Thoracic aorta (tissue), 2 donors: ENCODE measurements at places on chromosomes 5 and 9.

- peaks cover 14% of the 10 kb centered on the region for H3K4me1 ChIP-seq
- no peak for DNase-seq
- H3K27me3 ChIP-seq = no peaks in the 10 kb centered on the region
- H3K36me3 ChIP-seq = no peaks in the 10 kb centered on the region
Measured at GRCh38 chr9:7367726-7368125, 431.9 kb downstream of the DMAC1 start.

DNA sequence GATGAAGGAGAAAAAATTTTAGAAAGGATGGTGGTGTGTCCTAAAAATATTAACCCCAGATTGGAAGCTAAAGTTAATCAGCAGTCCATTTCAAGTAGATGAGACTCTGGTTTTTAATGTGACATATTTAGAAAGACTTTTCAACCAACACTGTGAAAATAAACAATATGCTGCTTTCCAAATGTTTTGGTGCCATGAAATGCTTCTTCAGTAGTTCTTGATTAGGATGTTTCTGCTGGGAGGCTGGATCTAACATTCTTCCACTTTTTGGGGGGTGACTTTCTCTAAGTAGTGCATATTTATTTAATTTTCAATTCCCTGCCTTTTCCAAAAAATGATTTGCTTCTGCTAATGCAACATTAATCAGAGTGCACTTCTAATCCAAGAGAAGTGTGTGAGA is 593.3 kb upstream of the DMAC1 start:
- H3K27ac ChIP-seq = no peak overlapping the region
- H3K36me3 ChIP-seq = no peaks in the 10 kb centered on the region
- H3K4me3 ChIP-seq = no peak overlapping the region
- peaks cover 15% of the 10 kb centered on the region for H3K4me1 ChIP-seq
- no peak for DNase-seq

- DNase-seq = no peak
- H3K36me3 ChIP-seq = no peaks in the 10 kb centered on the region
- H3K4me1 ChIP-seq = no peaks in the 10 kb centered on the region
- no peak overlapping the region for H3K27ac ChIP-seq
- no peaks in the 10 kb centered on the region for H3K27me3 ChIP-seq
Measured at GRCh38 chr5:105617436-105618215, 2053.1 kb downstream of the EFNA5 start.

- H3K4me1 ChIP-seq = peaks cover 60% of the 10 kb centered on the region
- H3K27me3 ChIP-seq = no peaks in the 10 kb centered on the region
- peak; percentile 28 for DNase-seq
- H3K36me3 ChIP-seq = no peaks in the 10 kb centered on the region
Measured at GRCh38 chr9:4887556-4887955, 94.8 kb downstream of the RCL1 start.

GRCh38 chr5:157590478-157590877 is 14.9 kb upstream of the ADAM19 start:
- H3K36me3 ChIP-seq = no peaks in the 10 kb centered on the region
- H3K27me3 ChIP-seq = no peaks in the 10 kb centered on the region
- H3K4me1 ChIP-seq = no peaks in the 10 kb centered on the region
- no peak for DNase-seq
- no peak overlapping the region for H3K4me3 ChIP-seq

DNA sequence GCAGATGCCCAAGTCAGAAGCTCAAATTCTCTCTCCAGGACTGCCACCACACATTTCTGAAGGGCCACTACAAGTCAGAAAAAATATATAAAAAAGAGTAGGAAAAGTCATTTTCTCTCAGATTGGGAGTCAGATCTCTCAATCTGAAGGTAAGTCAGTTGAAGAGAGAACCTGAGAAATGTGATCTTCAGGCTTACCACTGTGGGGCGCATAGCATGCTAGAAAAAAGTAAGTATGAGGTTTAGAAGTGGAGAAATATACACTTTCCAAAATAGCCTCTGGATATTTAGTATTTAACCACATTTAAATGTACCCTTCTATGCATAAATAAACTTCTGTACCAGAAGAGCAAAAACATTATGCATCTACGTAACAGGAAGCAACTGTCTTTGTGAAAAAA is 800.7 kb upstream of the CTNND2 start:
- H3K27me3 ChIP-seq = no peaks in the 10 kb centered on the region
- no peaks in the 10 kb centered on the region for H3K4me1 ChIP-seq
- no peak for DNase-seq
- no peaks in the 10 kb centered on the region for H3K36me3 ChIP-seq
- H3K27ac ChIP-seq = no peak overlapping the region
- H3K4me3 ChIP-seq = no peak overlapping the region

- DNase-seq = no peak
- H3K36me3 ChIP-seq = no peaks in the 10 kb centered on the region
- H3K27me3 ChIP-seq = no peaks in the 10 kb centered on the region
- peaks cover 43% of the 10 kb centered on the region for H3K4me1 ChIP-seq
- no peak overlapping the region for H3K4me3 ChIP-seq
- H3K27ac ChIP-seq = no peak overlapping the region
Measured at GRCh38 chr9:34190996-34191892, 12.4 kb downstream of the UBAP1 start.

- DNase-seq = no peak
- peak overlapping the region; percentile 35 for H3K4me3 ChIP-seq
- peak overlapping the region; percentile 48 for H3K27ac ChIP-seq
- H3K36me3 ChIP-seq = peaks cover 26% of the 10 kb centered on the region
- H3K27me3 ChIP-seq = no peaks in the 10 kb centered on the region
Measured at GRCh38 chr5:150022158-150022531, 21.6 kb downstream of the HMGXB3 start.

- peaks cover 17% of the 10 kb centered on the region for H3K36me3 ChIP-seq
- no peaks in the 10 kb centered on the region for H3K4me1 ChIP-seq
- no peak overlapping the region for H3K4me3 ChIP-seq
- DNase-seq = no peak
Measured at GRCh38 chr5:69224520-69224919, 10.2 kb upstream of the CDK7 start.

DNA sequence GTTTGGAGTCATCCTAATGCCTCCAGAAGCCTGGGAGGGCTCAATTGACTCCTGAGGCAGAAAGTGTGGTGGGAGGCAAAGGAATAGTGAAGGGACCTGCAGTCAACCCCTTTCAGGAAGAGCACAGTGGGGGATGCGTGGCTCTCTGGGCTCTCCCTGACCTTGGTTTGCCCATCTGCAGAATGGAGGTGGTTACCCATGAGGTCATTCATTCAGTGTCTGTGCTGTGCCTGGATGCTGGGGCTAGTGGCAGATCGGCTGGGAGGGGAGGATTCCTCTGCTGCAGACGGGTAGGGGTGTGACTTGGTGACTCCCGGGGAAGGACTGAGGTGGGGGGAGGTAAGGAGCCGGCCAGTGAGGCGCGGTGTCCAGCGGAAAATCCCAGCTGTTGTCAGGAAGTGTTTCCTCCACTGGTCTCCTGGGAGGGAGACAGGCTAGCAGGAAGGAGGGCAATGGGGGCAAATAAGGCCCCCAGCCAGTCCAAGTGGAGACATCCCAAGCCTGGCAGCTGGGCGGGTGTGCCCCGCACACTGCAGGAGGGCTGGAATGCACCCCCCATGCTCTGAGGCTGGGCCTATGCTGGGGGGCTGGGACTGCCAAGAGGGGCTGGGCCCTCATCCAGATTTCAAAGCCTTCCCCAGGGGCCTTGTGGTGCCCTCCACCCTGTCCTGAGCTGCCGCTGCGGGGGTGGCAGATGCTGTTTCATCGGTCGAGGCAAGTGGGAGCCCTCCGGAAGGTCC is 10.9 kb downstream of the CXXC5 start:
- peaks cover 90% of the 10 kb centered on the region for H3K4me1 ChIP-seq
- peak overlapping the region; percentile 63 for H3K4me3 ChIP-seq
- H3K27me3 ChIP-seq = no peaks in the 10 kb centered on the region
- no peak for DNase-seq
- peak overlapping the region; percentile 99 for H3K27ac ChIP-seq

DNA sequence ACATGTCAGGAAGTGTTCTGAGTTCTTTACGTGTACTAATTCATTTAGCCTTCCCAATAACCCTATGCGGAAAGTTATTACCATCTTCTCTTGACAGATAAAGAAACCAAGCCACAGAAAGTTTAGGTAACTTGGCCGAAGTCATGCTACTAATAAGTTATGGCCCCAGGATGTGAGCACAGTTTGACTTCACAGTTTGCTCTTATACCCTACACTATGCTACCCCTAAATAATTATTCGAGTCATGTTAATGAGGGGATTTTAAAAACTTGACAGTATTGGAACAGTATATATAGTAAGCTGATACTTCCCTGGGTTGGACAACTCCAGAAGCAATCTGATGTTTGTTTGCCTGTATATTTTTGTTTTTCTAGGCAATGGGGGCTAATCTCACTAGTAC is 29.4 kb upstream of the PDCD1LG2 start:
- no peak overlapping the region for H3K27ac ChIP-seq
- no peaks in the 10 kb centered on the region for H3K27me3 ChIP-seq
- no peak for DNase-seq
- H3K4me3 ChIP-seq = no peak overlapping the region

DNA sequence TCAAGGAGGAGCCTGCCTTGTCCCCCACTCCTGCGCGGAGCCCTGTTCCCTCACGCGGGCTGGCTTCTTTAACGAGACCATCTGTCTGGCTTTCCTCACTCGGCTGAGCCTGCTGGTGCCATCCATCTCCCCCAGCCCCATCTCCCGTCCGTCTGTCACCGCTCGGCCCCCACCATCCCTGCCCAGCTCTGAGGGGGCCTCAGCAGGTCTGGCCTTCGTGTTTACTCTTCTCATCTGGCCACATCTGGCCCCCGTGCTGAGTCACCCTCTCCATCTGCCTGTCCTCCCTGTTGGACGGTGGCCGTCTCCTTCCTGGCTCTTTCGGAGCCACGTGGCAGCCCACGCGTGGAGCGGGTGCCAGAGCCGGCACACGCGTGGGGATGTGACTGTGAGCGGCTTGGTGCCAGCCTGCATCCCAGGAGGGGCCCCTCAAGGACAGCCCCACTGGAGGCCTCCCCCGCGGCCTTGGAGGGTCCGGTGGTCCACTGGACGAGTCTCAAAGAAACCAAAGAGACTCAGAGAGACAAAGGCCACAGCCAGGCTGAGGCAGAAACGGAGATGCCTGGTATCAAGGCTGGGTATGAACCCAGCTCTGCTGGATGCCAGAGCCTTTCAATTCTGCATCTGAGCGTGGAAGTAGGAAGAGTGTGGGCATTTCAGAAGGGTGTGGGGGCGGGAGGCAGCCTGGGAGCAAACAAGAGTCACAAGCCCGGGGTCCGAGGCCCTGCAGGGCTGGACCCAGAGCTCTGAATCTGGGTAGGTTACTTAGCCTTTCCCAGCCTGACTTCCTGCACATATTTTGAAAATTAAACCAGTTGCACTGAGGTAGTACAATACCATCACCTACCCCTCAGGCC is 76.7 kb upstream of the UNC5A start:
- H3K27me3 ChIP-seq = no peaks in the 10 kb centered on the region
- no peak overlapping the region for H3K4me3 ChIP-seq
- H3K36me3 ChIP-seq = no peaks in the 10 kb centered on the region
- H3K27ac ChIP-seq = no peak overlapping the region
- no peak for DNase-seq
- H3K4me1 ChIP-seq = no peaks in the 10 kb centered on the region

DNA sequence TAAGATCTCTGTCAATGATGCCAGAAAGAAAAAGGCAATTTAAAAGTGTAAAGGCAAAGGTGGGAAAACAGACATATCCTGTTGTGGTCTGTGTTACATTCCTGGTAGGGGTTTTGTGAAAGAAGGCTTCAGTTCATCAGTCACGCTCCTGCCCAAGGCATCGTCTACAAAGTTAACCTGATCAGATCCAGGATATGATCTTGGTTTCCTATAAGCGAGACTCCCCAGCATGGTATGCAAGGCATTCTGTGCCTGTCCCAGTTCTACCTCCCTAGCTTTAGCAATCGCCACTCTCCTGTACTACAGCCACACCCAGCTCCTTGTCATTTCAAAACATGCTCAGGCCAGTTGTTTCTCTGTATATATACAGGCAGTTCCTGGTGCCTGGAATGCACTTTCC is 58.0 kb upstream of the PTPN3 start:
- H3K4me1 ChIP-seq = peaks cover 26% of the 10 kb centered on the region
- H3K36me3 ChIP-seq = no peaks in the 10 kb centered on the region
- H3K27ac ChIP-seq = no peak overlapping the region
- DNase-seq = no peak
- H3K27me3 ChIP-seq = no peaks in the 10 kb centered on the region

DNA sequence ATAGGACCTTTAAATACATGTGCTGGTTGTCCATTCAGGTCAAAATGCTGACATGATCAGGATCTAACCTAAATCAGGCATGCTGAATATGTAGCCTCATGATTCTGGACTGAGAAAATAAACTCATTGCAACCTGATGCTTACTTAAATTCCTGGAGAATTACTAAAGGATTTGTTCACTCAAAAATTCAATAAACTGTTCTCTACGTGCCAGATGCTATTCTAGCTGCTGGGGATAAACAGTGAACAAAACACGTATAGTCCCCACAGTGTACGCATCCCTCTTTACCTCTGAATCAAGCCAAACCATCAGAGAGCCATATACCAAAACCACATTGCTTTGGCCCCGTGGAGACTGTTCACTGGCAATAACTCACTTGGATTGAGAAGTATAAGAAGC is 6.1 kb downstream of the SCAI start:
- no peak overlapping the region for H3K27ac ChIP-seq
- no peak for DNase-seq
- H3K4me1 ChIP-seq = peaks cover 1% of the 10 kb centered on the region
- H3K4me3 ChIP-seq = no peak overlapping the region
- H3K36me3 ChIP-seq = no peaks in the 10 kb centered on the region

DNA sequence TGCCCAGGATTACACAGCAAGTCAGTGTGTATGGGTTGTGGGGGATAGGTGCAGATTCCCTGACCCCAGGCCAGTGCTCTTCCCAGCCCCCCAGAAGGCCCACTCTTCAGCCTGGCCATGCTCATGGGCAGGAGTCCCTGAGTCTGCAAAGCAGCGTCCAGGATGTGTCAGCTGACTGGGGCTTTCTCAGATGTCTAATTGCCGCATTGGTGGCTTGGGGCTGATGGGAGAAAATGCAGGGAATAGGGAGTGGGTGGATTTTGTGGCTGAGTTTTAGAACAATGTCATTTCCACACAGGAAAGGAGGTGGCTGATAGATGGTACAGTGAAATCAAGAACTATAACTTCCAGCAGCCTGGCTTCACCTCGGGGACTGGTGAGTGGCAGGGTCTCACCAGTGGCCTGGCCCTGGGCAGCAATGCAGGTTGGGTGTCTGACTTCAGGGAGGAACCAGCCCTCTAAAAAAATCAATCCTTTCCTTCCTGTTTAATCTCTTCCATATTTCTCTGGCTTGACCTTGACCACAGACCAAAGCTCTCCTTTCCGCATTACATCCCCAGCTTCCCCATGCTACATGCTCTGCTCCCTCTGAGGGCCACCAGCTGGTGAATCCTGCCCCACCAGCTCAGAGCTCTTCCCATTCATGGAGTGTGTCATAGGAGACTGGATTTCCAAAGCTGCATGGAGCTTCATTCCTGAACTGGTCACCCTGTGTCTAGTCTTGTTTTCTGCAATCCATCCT is 14.2 kb downstream of the GLIPR2 start:
- H3K4me3 ChIP-seq = no peak overlapping the region
- peak overlapping the region; percentile 18 for H3K27ac ChIP-seq
- peaks cover 16% of the 10 kb centered on the region for H3K36me3 ChIP-seq
- peaks cover 26% of the 10 kb centered on the region for H3K4me1 ChIP-seq
- no peak for DNase-seq

GRCh38 chr5:97832645-97833296 is 649.7 kb upstream of the RIOK2 start:
- no peaks in the 10 kb centered on the region for H3K4me1 ChIP-seq
- H3K27ac ChIP-seq = no peak overlapping the region
- no peaks in the 10 kb centered on the region for H3K36me3 ChIP-seq
- no peaks in the 10 kb centered on the region for H3K27me3 ChIP-seq

GRCh38 chr5:118042076-118042475 is 946.3 kb downstream of the DTWD2 start:
- H3K27ac ChIP-seq = no peak overlapping the region
- H3K36me3 ChIP-seq = no peaks in the 10 kb centered on the region
- no peak overlapping the region for H3K4me3 ChIP-seq
- H3K27me3 ChIP-seq = no peaks in the 10 kb centered on the region
